ENCODE measurements at places on chromosomes 4 and X.

DNA sequence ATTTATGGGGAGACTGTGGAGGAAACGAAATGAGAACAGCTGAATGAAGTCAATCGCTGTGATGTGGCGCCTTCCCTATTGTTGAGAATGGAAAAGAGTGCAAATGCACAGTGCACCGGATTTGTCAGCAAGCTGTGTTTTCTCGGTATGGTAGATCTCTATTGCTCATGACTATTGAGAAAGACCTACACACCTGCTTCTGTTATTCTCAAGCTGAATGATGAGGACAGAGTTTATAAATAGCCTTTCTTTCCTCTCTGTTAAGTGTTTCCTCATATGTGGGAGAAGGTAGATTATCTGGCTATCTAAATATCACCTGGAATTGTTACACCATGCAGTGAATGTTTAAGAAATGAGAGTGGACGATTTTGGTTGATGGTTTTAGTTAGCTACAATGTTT lies 650.7 kb downstream of the IL1RAPL1 start:
- DNase-seq: peak; percentile 42

- DNase-seq: no peak
Measured at GRCh38 chr4:68451246-68452211, 4.3 kb downstream of the TMPRSS11E start.

- no peak for DNase-seq
Measured at GRCh38 chrX:153763298-153763932, 634 bp upstream of the PLXNB3 start.

DNA sequence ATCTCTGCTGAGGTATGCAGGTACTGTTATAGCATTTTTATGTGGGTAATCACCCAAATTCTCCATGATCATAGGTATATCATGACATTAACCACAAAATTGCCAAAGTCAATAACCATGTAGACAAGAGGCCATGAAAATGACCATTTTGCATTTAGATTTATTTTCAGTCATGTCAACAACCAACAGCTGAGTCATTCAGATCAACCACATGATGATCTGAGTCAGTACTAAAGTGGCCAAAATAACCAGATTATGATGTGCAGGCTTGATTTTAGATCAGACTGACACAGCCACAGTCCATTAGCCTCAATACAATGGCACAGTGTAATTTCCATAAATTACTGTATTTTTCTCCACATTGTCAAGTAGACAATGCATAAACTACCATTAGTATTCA lies 240.5 kb downstream of the GRIA3 start:
- DNase-seq: no peak

GRCh38 chr4:8307714-8308113 lies 38.2 kb downstream of the HTRA3 start:
- DNase-seq: no peak

GRCh38 chr4:94409375-94409679 lies 42.4 kb upstream of the PDLIM5 start:
- no peak for DNase-seq

GRCh38 chrX:118588715-118589114 lies 93.1 kb downstream of the DOCK11 start:
- no peak for DNase-seq

Data from NCI-H1417 treated with DMSO at 0.1 percent for 48 hours (cell line).